Progenitor cell of endocrine pancreas (in vitro differentiated cells): ENCODE measurements at places on chromosomes 11 and 22. TPM values are rescaled to one million over a fixed set of nuclear protein-coding genes. Genes with fewer than 3 reads are reported as not detected.

DNA sequence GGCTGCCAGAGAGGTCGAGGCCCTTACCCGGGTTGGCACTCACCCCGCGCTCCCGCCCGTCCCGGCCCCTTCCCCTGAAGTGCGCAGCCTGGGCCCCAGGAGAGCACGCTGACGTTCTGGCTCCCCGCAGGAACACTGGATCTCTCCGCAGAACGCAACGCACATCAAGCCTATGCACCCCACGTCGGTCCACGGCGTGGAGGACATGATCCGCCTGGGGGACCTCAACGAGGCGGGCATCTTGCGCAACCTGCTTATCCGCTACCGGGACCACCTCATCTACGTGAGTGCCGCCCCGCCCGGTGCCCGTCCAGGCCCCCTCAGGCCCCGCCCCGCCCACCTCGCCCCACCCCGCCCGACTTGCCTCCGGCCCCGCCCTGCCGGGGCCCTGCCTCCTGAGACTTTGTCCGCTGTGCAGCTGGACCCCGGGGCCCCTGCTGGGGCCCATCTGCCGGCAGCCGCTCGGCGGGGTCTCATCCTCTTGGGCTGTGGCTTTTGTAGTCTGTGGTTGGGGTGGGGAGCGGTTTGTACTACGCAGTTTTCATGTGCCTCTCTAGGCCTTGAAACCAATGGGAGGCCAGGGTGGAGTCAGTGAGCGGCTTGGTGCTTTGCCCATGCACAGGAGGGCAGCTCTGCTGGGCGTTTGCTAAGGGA lies 19.7 kb downstream of the MYO7A start:
- no peak for DNase-seq

DNA sequence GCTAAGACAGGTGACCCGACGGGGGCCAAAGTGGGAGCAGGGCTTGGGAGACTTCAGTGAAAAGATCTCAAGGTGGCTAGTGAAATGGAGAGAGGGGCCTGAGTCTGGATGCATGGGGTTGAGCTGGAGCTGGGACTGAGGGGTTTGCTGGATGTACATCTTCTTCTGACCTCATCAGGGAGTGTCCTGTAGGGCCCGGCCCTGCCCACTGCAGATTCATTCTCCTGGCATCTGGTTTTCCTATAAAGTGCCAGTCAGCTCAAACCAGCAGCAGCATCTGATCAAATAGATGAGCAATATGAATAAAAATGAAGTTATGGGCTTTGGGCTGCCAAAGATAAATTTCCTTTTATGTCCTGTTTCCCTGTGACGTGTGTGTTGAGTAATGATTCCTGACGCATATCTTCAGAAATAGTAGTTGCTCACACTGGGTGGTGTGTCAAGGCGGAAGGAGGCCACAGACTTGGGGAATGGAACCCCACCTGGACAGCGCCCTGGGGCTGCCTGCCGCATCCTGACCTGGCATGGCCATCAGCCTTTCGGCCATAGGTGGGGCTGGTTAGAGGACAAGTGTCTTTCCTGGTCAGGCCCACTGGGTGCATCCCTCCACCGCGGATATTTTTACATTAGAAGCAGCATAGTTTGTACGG lies 135.4 kb downstream of the OSBP2 start:
- no peak for DNase-seq

- no peak for DNase-seq
Measured at GRCh38 chr11:66686100-66686785, 8.6 kb upstream of the RBM4B start.

GRCh38 chr11:10473371-10473770 lies 18.3 kb downstream of the AMPD3 start:
- no peak for DNase-seq

The RFPL1 gene
- total RNA-seq, result 0.22 TPM in 1 of 2 replicates, not detected in the other

- no peak for DNase-seq
Measured at GRCh38 chr22:43249789-43250471, 63.0 kb upstream of the TTLL12 start.

DNA sequence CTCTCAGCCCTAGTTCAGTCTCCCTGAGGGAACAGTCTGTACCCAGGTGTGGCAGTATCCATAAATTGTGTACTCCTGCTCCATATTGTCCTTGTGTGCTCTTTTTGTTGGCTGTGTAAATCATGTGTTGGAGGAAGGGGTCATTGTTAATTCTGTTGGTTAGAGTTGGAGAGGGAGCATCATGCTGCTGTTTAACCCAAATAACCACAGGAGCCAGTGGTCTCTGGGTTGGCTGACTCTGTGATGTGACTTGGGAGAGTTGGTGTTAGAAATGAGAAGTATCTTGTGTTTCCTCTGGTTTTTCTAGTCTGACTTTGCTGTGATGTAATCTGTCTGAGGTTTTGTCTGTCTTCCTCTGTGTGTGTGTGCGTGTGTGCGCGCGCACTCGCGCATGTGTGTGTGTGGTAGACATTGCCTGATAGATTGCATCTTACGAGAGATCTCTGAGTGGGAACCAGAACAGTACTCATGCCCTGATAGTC lies 30.5 kb downstream of the CTNND1 start:
- no peak for DNase-seq

DNA sequence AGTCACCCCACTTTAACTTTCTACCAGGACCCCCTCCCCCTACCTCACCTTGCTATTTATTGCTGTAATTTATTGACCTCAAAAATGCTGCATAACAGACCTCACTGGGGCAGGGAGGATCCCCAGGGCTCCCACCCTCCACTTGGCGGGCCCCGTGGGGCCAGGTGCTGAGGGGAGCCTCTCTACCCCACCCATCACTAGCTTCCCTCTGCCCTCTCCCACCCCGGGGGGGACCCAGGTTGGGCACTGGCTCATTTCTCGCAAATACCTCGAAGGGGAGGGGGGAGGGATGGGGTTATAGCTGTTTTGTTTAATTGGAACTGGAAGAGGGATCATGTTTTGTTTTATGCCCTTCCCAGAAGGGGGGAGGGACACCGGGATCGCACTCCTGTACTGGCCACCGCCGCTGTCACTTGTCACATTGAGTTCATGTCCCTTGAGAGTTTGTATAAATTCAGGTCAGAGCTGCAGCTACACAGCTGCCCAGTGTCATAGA lies 16.3 kb upstream of the TMEM191C start:
- no peak for DNase-seq

The MAPK8IP1 gene
- 43.0 and 48.1 TPM in 2 replicates for total RNA-seq

DNA sequence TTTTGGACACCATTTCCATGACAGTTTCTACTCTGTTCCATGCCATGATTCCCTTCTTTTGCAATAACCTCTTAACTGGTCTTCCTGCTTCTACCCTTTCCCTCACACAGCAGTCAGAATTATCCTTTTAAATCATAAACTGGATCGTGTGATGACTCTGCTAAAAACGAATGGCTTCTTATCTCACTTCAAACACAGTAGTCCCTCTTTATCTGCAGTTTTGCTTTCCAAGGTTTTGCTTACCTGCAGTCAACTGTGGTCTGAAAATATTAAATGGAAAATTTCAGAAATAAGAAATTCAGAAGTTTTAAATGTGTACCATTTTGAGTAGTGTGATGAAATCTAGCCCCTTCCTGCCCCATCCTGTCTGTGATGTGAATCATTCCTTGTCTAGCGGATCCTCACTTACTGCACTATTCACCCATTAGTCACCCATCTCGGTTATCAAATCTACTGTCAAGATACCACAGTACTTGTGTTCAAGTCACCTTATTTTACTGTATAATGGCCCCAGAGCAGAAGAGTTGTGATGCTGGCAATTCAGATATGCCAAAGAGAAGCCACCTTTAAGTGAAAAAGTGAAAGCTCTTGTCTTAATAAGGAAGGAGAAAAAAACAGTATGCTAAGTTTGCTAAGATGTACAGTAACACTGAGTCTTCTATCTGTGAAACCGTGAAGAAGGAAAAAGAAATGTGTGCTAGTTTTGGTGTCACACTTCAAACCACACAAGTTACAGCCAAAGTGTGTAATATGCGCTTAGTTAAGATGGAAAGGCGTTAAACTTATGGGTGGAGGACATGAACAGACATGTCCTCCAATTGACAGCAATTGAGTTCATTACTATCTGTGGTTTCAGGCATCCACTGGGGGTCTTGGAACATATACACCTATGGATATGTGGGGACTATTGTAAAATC lies 283.0 kb downstream of the DDX10 start:
- DNase-seq, result no peak

DNA sequence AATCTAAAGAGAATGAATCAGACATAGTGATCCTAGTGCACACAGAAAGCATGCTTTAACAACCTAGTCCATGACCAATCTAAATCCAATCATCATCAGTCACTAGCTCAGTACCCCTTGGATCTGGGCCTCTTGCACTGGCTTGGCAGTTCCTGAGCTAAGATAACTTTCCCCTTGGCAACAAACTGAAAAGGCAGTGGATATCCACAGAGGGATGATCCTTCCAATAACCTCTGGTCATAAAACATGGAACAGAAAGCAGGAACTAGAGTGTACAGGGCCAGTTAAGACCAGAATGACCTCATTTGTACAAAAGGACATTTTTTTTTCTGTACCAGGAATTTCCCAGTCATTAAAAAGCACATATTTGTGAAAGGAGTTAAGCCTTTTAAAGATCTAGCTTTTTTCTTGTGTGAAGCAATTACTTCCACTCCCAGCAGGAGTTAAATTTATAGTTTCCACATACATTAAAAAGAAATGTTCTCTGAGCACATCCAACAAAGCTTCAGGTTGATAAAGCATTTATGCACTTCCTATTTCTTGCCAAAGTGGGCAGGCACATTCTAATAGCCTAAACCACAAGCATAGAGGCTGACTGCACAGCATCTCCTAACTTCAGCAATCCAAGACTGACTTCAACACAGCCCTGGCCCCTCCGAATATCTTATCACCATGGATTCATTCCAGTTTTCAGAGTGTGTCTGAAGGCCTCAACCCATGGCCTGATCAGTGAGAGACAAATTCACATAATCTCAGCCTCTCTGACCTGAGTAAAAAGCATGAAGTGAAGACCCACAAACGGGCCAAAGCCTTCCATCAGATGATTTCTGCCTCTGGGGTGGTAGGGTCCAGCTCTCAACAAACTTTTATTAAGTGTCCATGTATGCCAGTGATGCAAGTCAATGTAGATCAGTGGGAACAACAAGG lies 29.9 kb downstream of the GUCY1A2 start:
- no peak for DNase-seq

DNA sequence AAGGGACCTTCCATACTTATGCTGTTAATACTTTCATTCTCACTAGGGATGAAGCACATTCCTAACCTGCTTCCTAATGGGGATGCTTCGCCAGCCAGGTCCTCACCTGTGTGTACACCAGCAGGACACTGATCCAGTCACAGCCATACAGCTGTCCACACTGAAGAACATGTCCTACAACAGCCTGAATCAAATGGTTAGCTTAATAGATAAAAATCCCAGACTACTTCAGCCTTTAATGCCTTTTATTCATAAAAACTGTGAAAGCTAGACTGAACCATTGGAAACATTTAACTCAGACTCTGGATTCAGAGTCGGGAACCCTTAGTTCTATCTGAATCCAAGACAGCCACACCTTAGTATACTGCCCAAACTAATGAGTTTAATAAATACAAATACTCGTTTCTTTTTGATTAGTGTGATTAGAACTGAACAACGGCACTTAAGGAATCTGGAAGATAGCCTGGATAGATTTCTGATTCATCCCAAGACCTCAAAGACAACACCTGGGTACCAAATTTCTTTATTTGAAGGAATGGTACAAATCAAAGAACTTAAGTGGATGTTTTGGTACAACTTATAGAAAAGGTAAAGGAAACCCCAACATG lies 3.3 kb downstream of the FTH1 start:
- no peak for DNase-seq

The DBX1 gene
- not detected in 2 replicates for total RNA-seq
